Endodermal cell (in vitro differentiated cells): ENCODE measurements at places on chromosomes 4 and X. TPM values are rescaled to one million over a fixed set of nuclear protein-coding genes. Genes with fewer than 3 reads are reported as not detected.

DNA sequence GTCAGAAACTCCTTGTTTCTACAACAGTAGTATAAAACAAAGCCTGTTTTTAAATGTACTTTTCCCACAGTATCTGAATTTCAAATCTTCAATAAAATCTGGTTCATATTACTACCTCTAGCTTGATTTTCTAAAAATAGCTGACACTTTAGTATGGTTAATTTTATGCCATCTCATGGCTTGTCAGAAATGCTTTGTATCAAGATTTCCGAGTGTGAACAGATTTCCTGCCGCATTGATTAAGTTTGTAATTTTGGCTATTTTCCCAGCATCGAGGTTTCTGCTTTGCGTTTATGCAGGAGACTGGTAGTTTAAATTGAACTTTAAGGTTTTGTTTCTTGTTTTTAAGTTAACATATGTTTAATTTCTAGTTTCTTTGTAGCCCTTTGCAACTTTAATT, 44.2 kb downstream of the CLCN3 start:
- H3K36me3 ChIP-seq, result peaks cover 7% of the 10 kb centered on the region
- H3K4me3 ChIP-seq, result no peak overlapping the region
- H3K4me1 ChIP-seq, result peaks cover 3% of the 10 kb centered on the region
- DNase-seq, result no peak
- no peak overlapping the region for H3K27ac ChIP-seq
- H3K27me3 ChIP-seq, result no peaks in the 10 kb centered on the region

DNA sequence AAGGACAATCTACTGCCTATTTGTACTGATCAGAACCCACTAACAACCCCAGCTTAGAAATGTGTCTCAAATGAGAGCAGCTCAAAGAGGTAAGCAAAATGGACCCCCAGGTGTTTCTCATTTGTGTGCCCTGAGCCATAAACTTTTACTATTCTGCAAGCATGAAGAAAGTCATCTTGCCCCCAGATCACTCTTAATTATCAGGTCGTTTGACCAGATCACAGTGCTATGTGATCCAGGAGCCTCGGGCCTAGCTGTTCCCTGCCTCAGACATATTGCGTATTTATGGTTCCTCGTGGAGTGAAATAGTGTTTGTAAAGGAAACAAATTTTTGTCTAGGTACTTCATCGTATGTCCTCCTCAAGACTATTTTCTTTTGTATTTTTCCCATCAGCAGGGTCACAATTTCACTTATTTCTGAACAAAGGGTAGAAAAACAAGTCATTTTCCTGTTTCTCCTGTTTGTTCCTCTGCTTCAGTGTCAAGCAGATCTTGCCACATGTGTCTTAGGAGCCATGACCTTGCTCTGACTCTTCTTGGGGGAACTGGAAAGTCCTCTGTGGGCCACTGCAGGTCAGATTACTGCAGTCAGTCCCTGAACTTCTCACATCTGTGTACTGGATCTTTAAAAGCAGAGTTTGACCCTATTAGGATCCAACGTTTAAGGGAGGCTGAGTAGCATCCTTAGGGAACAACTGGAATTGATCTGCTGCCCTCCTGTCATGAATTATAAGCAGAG, 194.9 kb downstream of the PALLD start:
- no peaks in the 10 kb centered on the region for H3K4me1 ChIP-seq
- no peaks in the 10 kb centered on the region for H3K27me3 ChIP-seq
- H3K36me3 ChIP-seq, result no peaks in the 10 kb centered on the region
- H3K4me3 ChIP-seq, result no peak overlapping the region

GRCh38 chrX:78046362-78046761, 57.7 kb upstream of the PGK1 start:
- H3K27me3 ChIP-seq, result no peaks in the 10 kb centered on the region
- H3K4me1 ChIP-seq, result no peaks in the 10 kb centered on the region
- no peaks in the 10 kb centered on the region for H3K36me3 ChIP-seq
- no peak overlapping the region for H3K4me3 ChIP-seq
- DNase-seq, result no peak
- H3K27ac ChIP-seq, result no peak overlapping the region

DNA sequence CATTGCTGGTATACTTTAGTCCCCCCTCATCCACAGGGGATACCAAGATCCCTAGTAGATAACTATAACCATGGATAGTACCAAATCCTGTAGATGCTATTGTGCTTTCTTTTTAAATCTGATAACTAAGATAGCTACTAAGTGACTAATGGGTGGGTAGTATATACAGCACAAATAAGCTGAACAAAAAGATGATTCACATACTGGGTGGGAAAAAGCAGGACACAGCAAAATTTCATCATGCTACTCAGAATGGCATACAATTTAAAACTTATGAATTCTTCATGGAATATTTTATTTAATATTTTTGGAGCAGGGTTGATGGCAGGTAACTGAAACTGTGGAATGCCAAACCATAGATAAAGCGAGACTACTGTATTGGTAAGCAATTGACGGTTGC, 161.6 kb downstream of the IL15 start:
- no peaks in the 10 kb centered on the region for H3K4me1 ChIP-seq
- no peaks in the 10 kb centered on the region for H3K36me3 ChIP-seq
- H3K4me3 ChIP-seq, result no peak overlapping the region
- DNase-seq, result no peak
- H3K27ac ChIP-seq, result no peak overlapping the region
- no peaks in the 10 kb centered on the region for H3K27me3 ChIP-seq

DNA sequence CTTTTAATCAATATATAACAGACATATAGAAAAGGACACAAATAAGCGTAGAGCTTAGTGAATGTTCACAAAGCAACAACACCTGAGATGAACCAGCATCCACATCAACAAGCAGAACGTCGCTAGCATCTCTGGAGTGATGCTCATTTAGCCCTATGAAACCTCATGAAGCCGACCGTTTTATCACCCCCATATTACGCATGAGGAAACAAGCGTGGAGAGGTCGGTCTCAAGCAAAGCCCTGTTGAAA, 524 bp upstream of the RPS3A start:
- H3K4me3 ChIP-seq, result peak overlapping the region; percentile 100
- no peak overlapping the region for H3K27ac ChIP-seq
- peaks cover 38% of the 10 kb centered on the region for H3K36me3 ChIP-seq
- H3K27me3 ChIP-seq, result no peaks in the 10 kb centered on the region
- peaks cover 4% of the 10 kb centered on the region for H3K4me1 ChIP-seq
- DNase-seq, result no peak

DNA sequence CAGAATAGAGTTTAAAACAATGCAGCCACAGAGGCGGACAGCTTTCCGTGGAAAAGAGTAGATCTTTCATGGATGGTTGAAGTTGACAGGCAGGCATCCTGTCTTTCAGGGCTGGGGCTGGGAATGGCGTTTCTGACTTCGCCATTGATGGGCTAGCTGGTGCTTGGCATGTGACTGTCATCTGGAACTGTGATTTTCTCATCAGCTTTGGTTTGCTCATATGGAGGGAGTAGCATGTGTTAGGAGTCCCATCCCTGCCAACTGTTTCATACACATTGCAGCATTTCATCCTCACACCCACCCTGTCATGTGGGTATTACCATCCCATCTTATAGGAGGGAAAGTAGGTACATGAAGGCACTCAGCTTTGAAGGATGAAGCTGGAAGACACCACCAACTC, 49.2 kb upstream of the STX18 start:
- H3K27ac ChIP-seq, result no peak overlapping the region
- H3K36me3 ChIP-seq, result no peaks in the 10 kb centered on the region
- no peaks in the 10 kb centered on the region for H3K4me1 ChIP-seq
- H3K4me3 ChIP-seq, result no peak overlapping the region
- no peaks in the 10 kb centered on the region for H3K27me3 ChIP-seq

DNA sequence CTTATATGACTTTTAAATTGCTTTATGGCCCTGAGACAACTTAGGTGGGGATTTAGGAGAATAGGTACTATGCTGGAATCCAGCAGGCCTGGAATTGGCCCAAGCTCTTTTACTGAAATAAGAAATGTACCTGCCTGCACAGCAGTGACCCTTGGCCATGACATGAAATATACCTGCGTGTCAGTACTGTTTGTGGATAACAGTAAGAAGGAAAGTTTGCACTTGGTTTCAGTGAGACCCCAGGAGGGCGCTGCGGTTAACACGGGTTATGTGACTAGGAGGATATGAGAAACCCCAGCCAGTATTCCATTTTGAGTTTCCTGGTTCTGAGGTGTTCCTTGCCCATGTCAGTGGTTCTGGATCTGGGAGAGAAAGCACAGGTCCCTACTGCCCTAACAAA, 5.3 kb downstream of the MTM1 start:
- no peaks in the 10 kb centered on the region for H3K4me1 ChIP-seq
- no peak overlapping the region for H3K4me3 ChIP-seq
- H3K27ac ChIP-seq, result no peak overlapping the region

The TRO gene
- total RNA-seq, result 169 to 295 TPM (median 179 TPM) in 3 replicates

The EVC gene
- total RNA-seq, result 12.9 to 29.0 TPM (median 27.2 TPM) in 3 replicates

The ARX gene
- total RNA-seq, result 0.07 and 0.09 TPM in 2 replicates

The MCF2 gene
- 0.63 to 1.1 TPM (median 0.72 TPM) in 3 replicates for total RNA-seq

The HTR2C gene
- 0.90 and 1.1 TPM in 2 replicates for total RNA-seq

The USP17L17 gene
- total RNA-seq, result not detected in 2 replicates

The TMEM47 gene
- total RNA-seq, result 11.5 and 13.6 TPM in 2 replicates

The SERPINA7 gene
- total RNA-seq, result not detected in 3 replicates
